Dorsolateral prefrontal cortex (tissue), 122 donors: ENCODE measurements at places on chromosomes 4 and X. TPM values are rescaled to one million over a fixed set of nuclear protein-coding genes. Genes with fewer than 3 reads are reported as not detected.

DNA sequence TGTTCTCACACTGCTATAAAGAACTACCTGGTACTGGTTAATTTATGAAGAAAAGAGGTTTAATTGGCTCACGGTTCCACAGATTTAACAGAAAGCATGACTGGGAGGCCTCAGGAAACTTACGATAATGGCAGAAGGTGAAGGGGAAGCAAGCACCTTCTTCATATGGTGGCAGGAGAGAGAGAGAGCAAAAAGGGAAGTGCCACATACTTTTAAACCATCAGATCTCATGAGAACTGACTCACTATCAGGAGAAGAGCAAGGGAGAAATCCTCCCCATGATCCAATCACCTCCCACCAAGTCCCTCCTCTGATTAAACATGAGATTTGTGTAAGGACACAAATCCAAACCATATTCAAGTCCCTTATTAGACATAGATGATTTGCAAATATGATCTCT, 12.3 kb upstream of the RAP2C start:
- no peak for DNase-seq

DNA sequence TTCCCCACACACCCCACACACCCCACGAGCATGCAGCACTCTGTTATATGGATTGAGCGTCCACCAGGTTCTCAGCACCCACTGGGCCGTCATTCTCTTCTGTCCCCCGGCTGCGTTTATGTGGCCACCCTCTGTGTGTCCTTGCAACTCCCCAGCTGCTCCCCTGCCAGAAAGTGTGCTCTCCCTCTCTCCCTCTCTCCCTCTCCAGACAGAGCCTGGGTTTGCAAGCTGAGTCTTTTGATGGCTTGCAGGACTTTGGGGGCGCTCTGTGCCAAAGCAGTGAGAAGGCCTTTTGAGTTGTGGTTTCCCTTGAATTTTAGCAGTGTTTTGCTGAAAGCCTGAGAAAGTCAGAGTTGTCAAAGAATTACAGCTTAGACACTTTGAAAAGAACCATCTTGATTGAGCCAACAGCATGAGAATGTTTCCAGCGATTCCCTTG, 173.5 kb downstream of the DCLK2 start:
- DNase-seq = no peak

GRCh38 chr4:70903291-70903603, 1.1 kb downstream of the MOB1B start:
- no peak for DNase-seq

The PABPC1L2A gene
- 16.3 TPM for total RNA-seq

The PPEF2 gene
- 0.33 TPM for total RNA-seq
